ENCODE measurements at places on chromosomes 6 and 20. TPM values are rescaled to one million over a fixed set of nuclear protein-coding genes. Genes with fewer than 3 reads are reported as not detected.
A peak's percentile ranks its signal among the peaks of the same experiment; 100 is the strongest.

DNA sequence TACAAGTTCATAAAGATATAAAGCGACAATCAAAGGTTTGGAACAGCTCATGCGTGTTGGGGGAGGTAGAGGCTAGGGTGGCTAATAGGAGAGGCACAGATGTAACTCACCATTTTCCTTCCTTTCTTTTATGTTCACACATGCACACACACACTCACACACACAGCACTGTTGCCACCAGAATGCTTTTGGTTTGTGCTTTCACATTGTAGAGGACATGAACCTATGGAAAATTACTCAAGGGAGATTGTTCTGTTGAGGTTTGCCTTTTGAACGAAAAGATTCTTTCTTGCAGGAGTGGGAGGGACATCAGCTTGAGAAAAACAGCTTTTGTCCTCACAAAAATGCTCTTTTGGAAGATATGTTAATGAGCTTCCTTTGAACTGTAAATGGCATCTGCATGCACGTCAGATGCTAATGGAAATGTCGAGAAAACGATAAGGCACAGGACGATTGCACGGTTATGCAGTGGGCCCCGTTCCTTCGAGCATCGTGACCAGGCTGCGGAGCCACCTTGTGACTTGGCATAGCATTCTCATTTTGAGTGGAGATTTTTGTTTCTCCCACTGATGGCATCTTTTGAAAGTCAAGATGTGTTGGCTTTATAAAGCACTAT lies 724.1 kb downstream of the KIF16B start:
- H3K4me1 ChIP-seq, result no peaks in the 10 kb centered on the region
- DNase-seq, result no peak
- H3K4me3 ChIP-seq, result no peak overlapping the region
- no peaks in the 10 kb centered on the region for H3K27me3 ChIP-seq

- no peak overlapping the region for H3K4me3 ChIP-seq
- H3K4me1 ChIP-seq, result peaks cover 76% of the 10 kb centered on the region
- no peaks in the 10 kb centered on the region for H3K36me3 ChIP-seq
- no peak for DNase-seq
- peak overlapping the region; percentile 74 for H3K27ac ChIP-seq
Measured at GRCh38 chr6:13433709-13434121, 53.7 kb downstream of the GFOD1 start.

DNA sequence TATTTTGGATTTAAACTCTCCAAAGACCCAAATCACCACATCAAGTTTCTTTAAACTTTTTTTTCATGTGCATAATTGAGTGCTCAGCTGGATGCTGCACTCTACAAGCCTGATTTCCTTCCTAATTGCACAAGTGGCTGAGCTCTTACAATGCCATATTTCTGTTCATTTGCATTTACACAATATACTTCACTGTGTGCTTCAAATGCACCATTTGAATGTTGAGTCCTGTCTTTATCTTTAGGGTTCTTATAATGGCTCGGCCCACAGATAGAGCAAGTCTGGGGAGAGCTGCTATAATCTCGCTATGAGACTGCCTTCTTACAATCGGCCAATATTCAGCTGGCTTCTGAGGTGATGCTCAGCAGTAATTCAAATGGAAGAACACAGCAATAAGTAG lies 200.6 kb upstream of the MAP3K7 start:
- no peak overlapping the region for H3K4me3 ChIP-seq
- DNase-seq, result no peak
- H3K27me3 ChIP-seq, result no peaks in the 10 kb centered on the region

DNA sequence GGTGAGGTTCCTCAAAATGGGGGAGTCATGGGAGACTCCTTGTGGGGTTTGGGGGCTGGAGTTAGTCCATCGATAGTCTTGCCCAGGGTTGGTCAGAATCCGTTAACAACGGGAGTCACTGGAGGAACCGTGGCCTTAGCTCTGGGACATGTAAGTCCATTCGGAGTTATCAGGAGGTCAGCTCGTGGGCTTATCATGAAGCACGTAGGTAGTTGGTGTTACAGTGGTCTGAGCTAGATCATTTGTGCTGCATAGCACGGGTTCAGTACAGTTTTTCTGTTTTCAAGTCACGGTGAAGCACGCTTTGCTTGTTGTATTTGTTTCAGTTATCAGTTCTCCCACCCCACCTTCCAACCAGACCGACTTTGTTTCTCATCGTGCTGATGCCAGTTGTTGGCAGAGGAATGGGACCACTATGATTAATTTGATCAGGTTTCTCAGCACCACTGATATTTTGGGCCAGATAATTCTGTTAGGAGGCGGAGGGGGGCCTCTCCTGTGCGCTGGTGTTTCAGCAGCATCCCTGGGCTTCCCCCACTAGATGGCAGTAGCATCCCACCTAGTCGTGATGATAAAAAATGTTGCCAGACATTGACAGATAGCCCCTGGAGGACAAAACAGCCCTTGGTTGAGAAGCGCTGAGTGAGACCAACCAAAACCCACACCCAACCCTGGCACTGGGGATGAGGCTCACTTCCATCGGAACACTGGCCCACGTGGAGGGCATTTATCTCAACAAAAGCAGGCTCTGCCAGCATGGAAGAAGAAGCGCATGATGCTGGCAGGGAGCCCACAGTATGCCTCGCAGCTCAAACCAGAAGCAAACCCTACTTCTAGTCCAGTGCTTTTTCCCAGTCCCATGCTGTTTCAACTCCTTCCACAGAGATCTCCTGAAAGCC lies 2.2 kb upstream of the APMAP start:
- peak; percentile 92 for DNase-seq
- no peaks in the 10 kb centered on the region for H3K27me3 ChIP-seq
- H3K4me1 ChIP-seq, result peaks cover 19% of the 10 kb centered on the region
- no peaks in the 10 kb centered on the region for H3K36me3 ChIP-seq
- H3K27ac ChIP-seq, result no peak overlapping the region

DNA sequence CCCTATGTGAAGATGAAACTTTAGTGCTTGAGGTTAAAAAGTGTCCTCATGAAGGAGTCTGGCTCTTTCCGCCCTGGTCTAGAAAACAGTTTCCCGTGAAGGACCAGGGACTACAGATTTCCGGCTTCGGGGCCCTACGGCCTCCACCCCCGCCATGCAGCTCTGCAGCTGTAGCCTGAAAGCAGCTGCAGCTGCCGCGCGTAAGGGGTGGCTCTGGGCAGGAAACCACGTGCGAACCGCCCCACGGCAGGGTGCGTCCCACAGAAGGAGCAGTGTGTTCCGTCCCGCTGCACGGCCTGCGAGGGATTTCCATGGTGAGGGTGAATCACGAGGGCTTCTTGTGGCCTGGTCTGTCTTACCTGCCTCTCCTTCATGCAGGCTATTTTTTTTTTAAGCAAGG lies 117.0 kb downstream of the ERMARD start:
- H3K36me3 ChIP-seq, result no peaks in the 10 kb centered on the region
- H3K27ac ChIP-seq, result peak overlapping the region; percentile 49
- no peaks in the 10 kb centered on the region for H3K27me3 ChIP-seq
- peaks cover 26% of the 10 kb centered on the region for H3K4me1 ChIP-seq
- DNase-seq, result peak; percentile 52

DNA sequence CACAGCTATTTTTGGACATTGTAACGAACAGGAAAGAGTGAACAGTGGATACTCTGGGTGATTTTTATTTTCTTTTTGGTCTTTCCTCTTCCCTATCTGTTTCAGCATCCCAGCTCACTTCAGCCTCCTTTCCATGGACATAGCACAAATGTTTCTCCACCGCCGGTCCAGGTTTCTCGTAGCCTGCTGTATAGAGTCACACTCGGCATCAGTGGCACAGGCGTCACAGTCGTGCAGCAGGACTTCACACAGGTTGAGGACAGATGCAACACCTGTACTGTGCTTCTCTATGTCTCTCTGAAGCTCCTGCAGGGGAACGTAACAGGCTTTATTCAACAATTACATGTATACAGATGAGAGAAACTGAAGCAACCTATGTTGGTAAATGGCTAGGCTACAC lies 348.3 kb downstream of the ESR1 start:
- no peak for DNase-seq
- no peaks in the 10 kb centered on the region for H3K4me1 ChIP-seq
- peaks cover 62% of the 10 kb centered on the region for H3K36me3 ChIP-seq
- H3K27ac ChIP-seq, result no peak overlapping the region
- no peak overlapping the region for H3K4me3 ChIP-seq
- H3K27me3 ChIP-seq, result no peaks in the 10 kb centered on the region

- H3K36me3 ChIP-seq, result no peaks in the 10 kb centered on the region
- no peak overlapping the region for H3K27ac ChIP-seq
- no peak overlapping the region for H3K4me3 ChIP-seq
- H3K27me3 ChIP-seq, result no peaks in the 10 kb centered on the region
- H3K4me1 ChIP-seq, result peaks cover 8% of the 10 kb centered on the region
Measured at GRCh38 chr20:47456041-47456537, 45.6 kb upstream of the NCOA3 start.

DNA sequence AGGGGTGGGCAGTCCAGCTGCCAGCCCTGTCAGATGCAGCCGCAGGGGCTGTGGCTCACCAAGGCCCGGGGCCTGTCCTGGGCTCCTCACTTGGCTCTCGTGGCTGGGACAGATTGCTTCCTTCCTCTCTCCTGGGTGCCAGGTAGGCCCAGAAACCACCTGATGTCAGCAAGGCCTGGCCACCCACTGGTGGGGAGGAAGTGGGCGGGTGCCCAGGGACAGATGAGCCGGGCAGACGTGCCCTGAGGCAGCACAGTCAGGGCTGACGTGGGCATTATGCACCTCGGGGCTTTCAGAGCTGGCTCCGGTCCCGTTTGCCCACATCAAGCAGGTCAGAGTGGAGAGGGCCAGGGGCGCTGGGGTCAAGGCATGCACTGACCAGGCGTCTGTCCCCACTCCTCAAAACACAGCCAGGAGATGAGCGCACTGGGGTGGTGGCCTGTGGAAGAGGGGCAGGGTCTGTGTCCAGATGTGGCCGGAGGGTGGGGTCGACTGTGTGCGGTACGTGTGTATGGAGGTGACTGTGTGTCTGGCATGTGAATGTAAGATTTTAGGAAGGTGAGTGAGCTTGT lies 133.2 kb upstream of the PTPN1 start:
- no peak overlapping the region for H3K27ac ChIP-seq
- H3K4me1 ChIP-seq, result peaks cover 23% of the 10 kb centered on the region
- H3K4me3 ChIP-seq, result no peak overlapping the region
- no peaks in the 10 kb centered on the region for H3K27me3 ChIP-seq
- no peak for DNase-seq

DNA sequence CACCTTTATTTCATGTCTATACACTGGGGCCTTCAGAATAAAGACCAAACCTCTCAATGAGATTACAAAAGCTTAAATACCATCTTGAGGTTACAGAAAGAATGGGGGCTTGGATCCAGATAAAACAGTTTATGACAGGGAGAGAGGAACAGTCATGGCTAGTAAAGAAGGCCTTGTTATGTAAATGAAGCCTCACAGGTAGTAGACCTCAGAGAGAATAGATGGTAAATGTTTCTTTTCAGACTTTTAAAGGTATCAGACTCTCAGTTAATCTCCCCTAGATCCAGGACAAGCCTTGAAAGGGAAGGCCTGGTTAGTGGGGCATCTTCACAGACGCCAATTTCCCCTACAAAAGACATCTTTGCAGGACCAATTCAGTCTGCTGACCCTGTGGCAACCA lies 1325.6 kb downstream of the HACE1 start:
- H3K27ac ChIP-seq, result no peak overlapping the region
- no peaks in the 10 kb centered on the region for H3K4me1 ChIP-seq
- H3K27me3 ChIP-seq, result no peaks in the 10 kb centered on the region

- no peak overlapping the region for H3K4me3 ChIP-seq
- H3K27me3 ChIP-seq, result no peaks in the 10 kb centered on the region
- no peaks in the 10 kb centered on the region for H3K4me1 ChIP-seq
- H3K27ac ChIP-seq, result no peak overlapping the region
Measured at GRCh38 chr6:88268508-88268907, 102.4 kb upstream of the CNR1 start.

GRCh38 chr6:24838081-24838480 lies 39.4 kb upstream of the ARMH2 start:
- no peak overlapping the region for H3K4me3 ChIP-seq
- no peaks in the 10 kb centered on the region for H3K27me3 ChIP-seq
- H3K36me3 ChIP-seq, result peaks cover 83% of the 10 kb centered on the region
- no peak overlapping the region for H3K27ac ChIP-seq
- H3K4me1 ChIP-seq, result peaks cover 5% of the 10 kb centered on the region
- DNase-seq, result no peak

DNA sequence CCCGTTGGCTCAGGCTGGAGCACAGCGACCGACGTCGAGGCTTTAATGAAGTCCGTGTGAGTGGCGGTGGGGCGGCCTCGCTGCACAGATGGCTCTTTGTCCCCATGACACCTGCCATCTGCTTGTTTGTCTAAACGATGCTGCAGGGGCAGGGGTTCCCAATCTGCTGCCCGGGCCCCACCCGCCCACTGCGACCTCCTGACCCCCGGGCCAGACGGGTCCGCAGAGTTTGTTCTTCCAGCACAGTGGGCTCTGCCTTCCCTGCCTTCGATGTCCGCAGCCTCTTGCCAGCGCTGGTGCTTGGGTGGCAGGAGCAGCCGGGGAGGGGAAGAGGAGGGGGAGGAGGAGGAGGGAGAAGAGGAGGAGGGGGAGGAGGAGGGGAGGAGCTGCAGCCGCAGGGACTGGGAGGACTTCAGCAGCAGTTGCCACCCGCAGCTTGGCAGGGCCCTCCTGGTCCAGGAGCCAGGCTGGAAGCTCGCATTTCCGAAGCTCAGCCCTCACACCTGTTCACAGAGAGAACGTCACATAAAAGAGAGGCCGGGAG lies 210.0 kb downstream of the DLL1 start:
- DNase-seq, result no peak
- H3K27me3 ChIP-seq, result no peaks in the 10 kb centered on the region
- H3K27ac ChIP-seq, result no peak overlapping the region
- no peaks in the 10 kb centered on the region for H3K36me3 ChIP-seq
- H3K4me1 ChIP-seq, result peaks cover 18% of the 10 kb centered on the region

DNA sequence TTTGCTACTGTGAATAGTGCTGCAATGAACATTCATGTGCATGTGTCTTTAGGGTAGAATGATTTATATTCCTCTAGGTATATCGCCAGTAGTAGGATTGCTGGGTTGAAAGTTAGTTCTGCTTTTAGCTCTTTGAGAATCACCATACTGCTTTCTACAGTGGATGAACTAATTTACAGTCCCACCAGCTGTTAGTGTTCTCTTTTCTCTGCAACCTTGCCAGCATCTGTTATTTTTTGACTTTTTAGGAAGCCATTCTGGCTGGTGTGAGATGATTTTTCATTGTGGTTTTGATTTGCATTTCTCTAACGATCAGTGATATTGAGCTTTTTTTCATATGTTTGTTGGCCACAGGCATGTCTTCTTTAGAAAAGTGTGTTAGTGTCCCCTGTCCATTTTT lies 40.0 kb downstream of the PLG start:
- no peak for DNase-seq
- H3K36me3 ChIP-seq, result no peaks in the 10 kb centered on the region
- no peak overlapping the region for H3K4me3 ChIP-seq
- H3K27ac ChIP-seq, result no peak overlapping the region
- no peaks in the 10 kb centered on the region for H3K27me3 ChIP-seq

DNA sequence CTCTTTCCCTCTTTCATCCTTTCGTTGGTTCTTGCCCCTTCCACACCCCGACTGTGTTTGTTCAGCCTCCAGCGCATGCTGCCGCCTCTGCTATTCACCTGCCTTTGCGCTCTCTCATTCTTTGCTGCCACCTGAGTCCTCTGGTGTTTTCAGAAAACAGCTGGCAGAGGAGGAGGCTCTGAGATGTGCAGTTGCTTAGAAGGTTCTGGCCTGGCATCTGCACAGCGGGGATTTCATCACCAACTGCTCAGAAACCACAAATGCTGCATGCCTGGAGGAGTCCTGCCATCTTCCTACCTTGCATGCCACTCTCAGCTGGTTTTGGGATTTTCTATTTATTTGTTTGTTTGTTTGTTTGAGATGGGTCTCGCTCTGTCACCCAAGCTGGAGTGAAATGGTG lies 39.2 kb upstream of the CLDN20 start:
- peaks cover 14% of the 10 kb centered on the region for H3K4me1 ChIP-seq
- DNase-seq, result no peak
- no peak overlapping the region for H3K27ac ChIP-seq
- no peak overlapping the region for H3K4me3 ChIP-seq

The PAK5 gene
- total RNA-seq, result not detected

The RIN2 gene
- 2.7 TPM for total RNA-seq

The RIPPLY2 gene
- total RNA-seq, result not detected

The WFDC12 gene
- not detected for total RNA-seq

The MCCD1 gene
- total RNA-seq, result not detected

The DCDC2 gene
- total RNA-seq, result not detected

Data from natural killer cell (primary cell).